ENCODE measurements at places on chromosomes 1 and 21.
A peak's percentile ranks its signal among the peaks of the same experiment; 100 is the strongest.

DNA sequence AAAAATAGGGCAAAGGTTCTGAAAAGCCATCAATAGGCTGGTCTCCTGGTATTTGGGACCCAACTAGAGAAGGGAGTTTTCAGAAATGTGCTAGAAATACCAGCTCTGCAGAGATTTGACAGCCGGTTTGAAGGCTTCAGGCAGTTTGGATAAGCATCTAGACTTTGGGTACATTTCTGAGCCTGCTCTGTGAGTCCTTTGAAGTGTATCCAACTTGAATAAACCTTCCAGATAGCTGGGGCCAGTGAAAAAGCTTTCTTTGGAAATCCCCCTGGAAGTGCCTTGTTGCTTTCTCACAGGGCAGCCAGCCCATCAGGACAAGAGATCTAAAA is 6.4 kb upstream of the PEF1 start:
- no peak for ATAC-seq

- ATAC-seq, result no peak
These were observed 199.0 kb downstream of the URB2 start for GRCh38 chr1:229825042-229825441.

DNA sequence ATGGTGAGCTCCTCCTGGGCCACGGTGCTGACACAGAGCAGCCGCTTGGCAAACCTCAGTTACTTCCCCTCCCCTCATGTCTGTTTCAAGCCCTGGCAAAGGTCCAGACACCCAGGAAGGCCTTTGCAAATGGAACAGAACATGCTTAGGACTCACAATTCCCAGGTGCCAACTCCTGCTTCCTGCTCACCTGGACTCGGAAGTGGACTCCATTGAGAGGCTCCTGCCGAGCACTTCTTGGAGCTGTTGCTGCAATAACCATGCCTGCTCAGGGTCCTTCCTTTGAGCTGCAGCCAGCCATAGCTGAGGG is 10.7 kb downstream of the DCST2 start:
- no peak for ATAC-seq

GRCh38 chr21:29812947-29813346 is 126.8 kb downstream of the GRIK1 start:
- ATAC-seq, result no peak

DNA sequence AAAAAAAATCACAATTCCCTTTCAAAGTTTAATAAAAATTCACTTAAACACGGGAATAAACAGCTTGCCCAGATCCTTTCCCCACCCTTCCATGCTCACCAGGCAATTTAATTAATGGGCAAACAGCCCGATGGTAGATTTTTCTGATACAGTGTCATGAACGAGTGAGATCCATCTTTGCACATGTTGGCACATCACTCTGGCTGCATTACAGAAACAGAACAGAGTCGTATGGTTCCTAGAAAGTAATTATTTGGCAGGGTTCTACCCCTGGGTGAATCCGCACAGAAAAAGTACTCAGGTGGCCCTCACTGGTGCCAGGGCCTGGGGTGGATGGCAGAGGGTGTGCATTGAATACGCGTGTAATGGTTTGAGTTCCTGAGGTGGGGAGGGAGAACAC is 24.6 kb upstream of the OVAAL start:
- ATAC-seq, result no peak

- ATAC-seq, result no peak
These were observed 185.8 kb downstream of the PCP4 start for GRCh38 chr21:40053007-40053406.

DNA sequence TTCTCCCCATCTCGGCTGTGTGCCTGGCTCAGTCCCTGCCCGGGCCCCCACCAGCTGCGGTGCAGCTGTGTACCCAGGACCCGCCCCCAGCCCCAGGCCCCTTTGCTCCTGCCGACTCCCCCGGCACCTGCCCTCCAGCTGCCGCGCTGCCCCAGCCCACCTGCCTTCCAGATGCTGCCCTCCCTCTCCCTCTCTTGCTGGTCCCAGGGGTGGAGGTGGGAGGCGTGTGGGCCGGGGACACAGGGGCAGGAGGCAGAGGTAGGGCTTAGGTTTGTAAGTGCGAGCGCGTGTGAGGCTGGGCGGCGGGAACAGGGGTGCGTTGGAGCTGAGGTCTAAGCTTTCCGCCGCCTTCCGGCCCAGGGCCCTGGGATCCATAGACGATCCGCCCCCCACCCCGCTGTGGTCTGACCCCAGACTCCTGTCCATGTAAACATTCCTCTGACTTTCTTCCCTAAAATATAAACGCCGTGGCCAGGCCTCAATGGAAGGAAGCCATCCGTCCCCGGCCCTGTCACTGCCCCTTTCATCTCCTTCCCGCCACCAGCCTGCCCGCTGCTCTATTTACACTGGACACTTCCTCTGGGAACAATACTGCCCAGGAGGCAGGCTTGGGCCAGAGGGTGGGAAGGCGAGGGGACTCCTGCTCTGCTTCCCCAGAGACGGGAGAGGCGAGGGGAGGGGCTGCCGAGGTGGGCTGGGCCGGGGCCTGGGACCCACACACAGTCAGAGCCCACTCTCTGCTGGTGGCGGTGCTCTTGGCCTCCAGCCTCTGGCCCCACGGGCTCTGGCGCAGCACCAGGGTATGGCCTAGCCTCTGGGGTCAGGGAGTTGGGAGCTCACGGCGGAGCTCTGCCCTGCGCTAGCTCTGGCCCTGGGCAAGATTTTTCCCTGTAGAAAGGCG is 128.3 kb downstream of the CASZ1 start:
- ATAC-seq, result no peak

GRCh38 chr21:29302359-29302875 is 3.7 kb downstream of the BACH1 start:
- no peak for ATAC-seq

- no peak for ATAC-seq
These were observed 44.7 kb upstream of the GJA5 start for GRCh38 chr1:147804942-147805723.

GRCh38 chr21:19810779-19811178 is 1187.4 kb upstream of the NCAM2 start:
- ATAC-seq, result no peak

GRCh38 chr1:211017075-211017718 is 116.8 kb downstream of the KCNH1 start:
- no peak for ATAC-seq

DNA sequence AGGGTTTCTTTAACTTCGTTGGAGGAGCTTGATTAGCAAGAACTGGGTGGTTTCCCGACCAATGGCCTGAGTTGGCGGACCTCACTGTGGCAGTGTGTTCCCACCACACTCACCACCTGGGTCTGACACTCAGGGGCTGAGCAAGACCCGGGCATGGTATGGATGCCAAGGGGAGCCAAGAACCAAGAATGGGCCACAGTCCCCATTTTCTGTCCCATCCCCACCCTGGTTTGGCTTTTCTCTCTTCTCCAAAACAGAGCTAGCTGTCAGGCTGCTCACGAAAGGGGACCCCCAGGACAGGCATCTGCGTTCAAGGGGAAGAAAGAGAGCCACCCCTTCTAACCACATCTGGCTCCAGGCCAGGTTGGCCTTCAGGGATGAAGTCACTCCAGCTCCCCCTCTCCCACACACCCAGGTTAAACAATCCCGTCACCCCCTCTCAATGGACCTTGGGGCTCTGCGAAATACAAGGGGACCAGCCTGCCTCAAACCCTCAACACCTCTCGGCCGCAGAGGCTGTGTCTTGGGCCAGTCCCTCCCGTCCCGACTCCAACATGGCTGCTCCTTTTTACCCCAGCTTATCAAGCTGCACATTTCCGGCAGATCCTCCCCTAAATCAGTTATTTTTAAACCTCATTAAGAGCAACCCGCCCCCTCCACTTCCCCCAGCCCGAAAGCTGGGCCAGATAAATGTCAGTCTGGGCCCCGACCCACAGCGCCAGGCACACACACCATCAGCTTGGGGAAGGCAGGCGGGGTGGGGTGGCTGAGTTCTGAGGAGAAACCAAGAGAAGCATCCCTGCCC is 3.4 kb downstream of the TAGLN2 start:
- no peak for ATAC-seq

- no peak for ATAC-seq
These were observed 40.6 kb downstream of the STUM start for GRCh38 chr1:226589008-226589733.

GRCh38 chr1:180997843-180998504 is 24.7 kb downstream of the STX6 start:
- no peak for ATAC-seq

GRCh38 chr1:212507369-212507768 is 74.6 kb downstream of the NENF start:
- no peak for ATAC-seq

DNA sequence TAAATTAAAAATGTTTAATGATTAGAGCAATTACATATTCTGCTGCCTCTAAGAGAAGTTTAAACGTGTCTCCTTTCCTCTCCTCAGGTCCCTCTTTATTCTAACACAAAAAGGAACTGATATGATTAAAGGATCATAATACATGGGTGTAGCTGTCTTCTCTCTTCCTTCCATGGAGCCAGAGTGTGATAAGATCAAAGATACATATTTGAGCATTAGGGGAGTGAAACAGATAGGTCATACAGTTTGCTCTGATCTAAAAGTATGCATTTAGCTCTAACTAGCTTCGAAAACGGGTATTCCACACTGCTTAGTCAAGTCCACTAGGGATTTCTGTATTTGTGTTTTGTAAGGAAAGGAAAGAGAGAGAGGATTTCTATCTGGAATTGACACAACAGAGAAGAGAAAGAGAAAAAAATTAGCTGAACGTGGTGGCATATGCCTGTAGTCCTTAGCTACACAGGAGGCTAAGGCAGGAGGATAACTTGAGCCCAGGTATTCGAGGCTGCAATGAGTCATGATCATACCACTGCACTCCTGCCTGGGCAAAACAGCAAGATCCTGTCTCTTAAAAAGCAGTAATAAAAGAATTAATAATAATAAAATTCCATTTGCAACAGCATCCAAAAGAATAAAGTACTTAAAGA is 63.1 kb downstream of the CDC42BPA start:
- no peak for ATAC-seq

DNA sequence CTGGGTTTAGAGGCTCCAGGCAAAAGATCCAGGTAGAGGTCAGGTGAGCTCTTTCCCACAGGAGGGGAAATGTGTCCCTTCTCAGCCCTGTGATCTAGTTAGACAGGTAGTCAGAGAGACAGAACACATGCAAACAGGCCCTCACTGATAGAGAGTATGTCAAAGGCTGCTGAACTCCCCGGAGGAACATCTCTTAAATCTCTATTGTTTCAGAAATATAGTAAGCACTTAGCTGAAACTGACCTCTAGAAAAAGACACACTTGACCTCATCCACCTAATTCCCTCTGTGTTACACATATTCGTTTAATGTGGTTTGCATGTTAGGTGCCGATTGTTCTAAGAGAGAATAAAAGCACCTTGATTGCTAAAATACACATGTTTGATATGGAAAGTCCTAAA is 23.3 kb downstream of the SUSD4 start:
- ATAC-seq, result no peak

DNA sequence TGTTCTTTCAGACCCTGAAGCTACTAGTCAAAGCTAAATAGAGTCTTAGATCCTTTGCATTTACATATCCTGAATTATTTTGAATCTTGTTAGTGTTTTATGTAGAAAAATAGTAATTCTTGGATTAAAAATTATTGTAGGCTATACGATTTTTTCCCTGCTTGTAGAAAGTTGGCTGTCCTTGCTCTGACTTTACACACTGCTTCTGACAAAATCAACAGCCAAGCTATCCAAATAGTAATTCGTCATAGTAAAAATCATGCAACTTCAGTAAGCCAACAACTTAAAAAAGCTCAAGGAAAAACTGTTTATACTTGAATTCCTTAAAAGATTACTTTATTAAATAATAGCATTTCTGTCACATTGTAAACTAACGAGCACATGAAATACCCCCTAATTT is 7.5 kb upstream of the KRTAP23-1 start:
- no peak for ATAC-seq

- ATAC-seq, result peak; percentile 78
These were observed 34.7 kb downstream of the LRRC8D start for GRCh38 chr1:89855413-89856123.

DNA sequence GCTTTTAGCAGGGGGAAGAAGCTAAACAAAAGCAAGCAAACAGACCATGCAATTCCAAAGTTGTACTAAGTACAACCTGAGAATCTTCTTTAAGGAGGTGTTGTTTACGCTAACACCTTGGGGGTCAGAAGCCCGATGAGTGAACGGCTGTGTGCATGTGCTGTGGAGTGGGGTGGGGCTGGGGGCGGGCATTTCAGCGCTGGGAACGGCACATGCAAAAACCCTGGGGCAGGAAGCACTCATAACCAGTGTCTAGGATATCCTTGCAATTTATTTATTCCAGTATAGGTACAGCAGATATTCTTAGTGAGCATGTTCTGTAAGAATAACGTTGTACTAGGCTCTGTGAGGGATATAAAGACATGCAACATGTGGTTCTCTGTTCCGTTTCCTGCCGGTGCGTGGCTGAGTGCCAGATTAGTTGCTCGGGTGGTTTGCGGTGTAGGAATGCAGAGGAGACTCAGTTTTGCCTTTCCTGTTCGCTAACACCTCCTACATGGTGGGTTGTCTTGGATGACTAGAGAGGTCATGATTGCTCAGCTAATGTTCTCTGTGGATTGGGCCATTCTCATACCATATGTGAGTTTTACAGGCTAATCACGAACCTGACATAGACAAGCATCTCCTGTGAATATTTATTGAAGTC is 3.7 kb downstream of the FASLG start:
- ATAC-seq, result peak; percentile 96

- no peak for ATAC-seq
These were observed 5.4 kb downstream of the TMEM59 start for GRCh38 chr1:54047384-54048305.

DNA sequence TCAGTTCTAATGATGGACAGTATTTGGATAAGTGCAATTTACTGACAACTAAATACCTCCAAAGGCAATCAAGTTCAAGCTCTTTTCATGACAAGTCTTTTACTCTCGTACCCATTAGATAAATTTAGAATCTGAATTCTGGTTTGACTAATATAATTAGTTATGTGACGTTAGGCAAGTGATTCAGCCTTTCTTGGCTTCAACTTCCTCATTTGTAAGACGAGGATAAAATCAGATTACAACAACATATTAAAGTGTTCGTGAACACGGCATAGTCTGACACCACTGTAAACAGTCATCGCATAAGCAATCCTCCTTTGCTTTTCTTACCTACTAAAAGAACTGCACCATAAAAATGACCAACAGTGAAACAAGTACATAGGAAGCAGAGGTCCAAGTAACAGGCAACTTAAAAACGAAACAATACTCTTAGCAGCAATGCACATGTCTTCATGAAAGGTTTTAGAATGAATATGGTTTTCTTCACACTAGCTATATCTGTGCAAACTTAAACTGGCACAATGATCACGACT is 25.7 kb downstream of the COA6 start:
- peak; percentile 87 for ATAC-seq

DNA sequence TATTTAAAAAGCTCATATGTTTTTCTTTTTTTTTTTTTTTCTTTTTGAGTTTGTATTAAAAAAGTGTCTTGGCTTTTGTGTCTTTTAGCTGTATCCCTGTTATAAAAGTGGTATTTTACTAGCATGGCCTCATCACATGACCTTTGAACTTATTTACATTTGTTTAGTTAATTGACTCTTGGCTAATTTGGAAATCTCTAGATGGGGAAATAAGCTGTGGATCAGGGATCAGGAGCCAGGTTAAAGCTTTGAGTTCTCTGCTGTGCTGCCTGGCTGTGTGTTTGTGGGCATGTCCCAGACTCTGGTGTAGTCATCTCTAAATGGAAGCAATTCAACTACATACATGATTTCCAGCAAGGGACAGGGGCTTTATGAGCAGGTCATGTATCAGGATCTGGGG is 56.5 kb downstream of the HHAT start:
- ATAC-seq, result no peak

- ATAC-seq, result no peak
These were observed 81.4 kb downstream of the CHRM3 start for GRCh38 chr1:239467730-239468129.

- ATAC-seq, result peak; percentile 48
These were observed 12.0 kb upstream of the KCNE2 start for GRCh38 chr21:34351786-34352241.

- ATAC-seq, result no peak
These were observed 537.4 kb upstream of the RGS18 start for GRCh38 chr1:191620883-191621282.
